ENCODE measurements at places on chromosomes 16 and 17. TPM values are rescaled to one million over a fixed set of nuclear protein-coding genes. Genes with fewer than 3 reads are reported as not detected.
A peak's percentile ranks its signal among the peaks of the same experiment; 100 is the strongest.

- peaks cover 23% of the 10 kb centered on the region for H3K4me1 ChIP-seq
- no peaks in the 10 kb centered on the region for H3K27me3 ChIP-seq
- H3K27ac ChIP-seq: no peak overlapping the region
- H3K4me3 ChIP-seq: no peak overlapping the region
- DNase-seq: no peak
- H3K36me3 ChIP-seq: no peaks in the 10 kb centered on the region
These were observed 13.6 kb upstream of the DNASE1 start for GRCh38 chr16:3640632-3641501.

DNA sequence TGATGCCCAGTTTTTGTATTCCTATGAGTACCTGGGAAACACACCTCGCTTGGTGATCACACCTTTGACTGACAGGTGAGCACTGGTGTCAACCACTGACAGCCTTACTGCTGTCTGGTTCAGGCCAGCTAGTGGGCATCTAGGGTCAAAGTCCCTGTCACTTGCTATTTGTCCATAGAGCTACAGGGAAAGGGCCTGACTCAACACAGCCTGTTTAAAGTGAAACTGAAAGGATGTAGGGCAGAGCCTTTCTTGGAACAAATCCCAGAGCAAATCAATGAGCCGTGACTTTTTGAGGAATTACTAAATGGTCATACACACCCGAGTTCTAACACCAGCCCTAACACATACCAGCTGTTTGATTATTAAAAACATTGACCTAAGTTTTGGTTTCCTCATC lies 106.8 kb downstream of the DNAH9 start:
- H3K4me1 ChIP-seq: no peaks in the 10 kb centered on the region
- no peak overlapping the region for H3K27ac ChIP-seq
- DNase-seq: no peak
- no peaks in the 10 kb centered on the region for H3K36me3 ChIP-seq
- peaks cover 1% of the 10 kb centered on the region for H3K27me3 ChIP-seq

Gene CMC2
- 112 TPM for total RNA-seq

DNA sequence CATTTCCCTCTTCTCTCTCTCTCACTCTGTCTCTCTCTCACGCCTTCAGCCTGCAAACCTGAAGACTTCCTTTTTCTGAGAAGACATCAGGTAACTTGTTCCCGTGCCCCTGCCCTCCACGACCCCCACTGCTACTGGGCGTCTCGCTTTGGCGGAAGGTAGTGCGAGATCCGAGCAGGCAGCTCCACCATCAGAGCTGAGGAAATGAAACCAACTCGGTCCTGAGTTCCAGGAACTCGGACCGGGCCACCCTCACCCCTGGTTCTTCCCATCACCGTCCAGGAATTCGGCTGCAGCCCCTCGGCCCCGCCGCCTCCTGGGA lies 585 bp downstream of the MLKL start:
- peaks cover 65% of the 10 kb centered on the region for H3K4me1 ChIP-seq
- peak overlapping the region; percentile 96 for H3K27ac ChIP-seq
- H3K27me3 ChIP-seq: no peaks in the 10 kb centered on the region
- peak; percentile 43 for DNase-seq

- no peak for DNase-seq
- peaks cover 2% of the 10 kb centered on the region for H3K4me1 ChIP-seq
- peaks cover 1% of the 10 kb centered on the region for H3K36me3 ChIP-seq
- no peak overlapping the region for H3K4me3 ChIP-seq
These were observed 26.4 kb downstream of the MLYCD start for GRCh38 chr16:83925095-83925905.

DNA sequence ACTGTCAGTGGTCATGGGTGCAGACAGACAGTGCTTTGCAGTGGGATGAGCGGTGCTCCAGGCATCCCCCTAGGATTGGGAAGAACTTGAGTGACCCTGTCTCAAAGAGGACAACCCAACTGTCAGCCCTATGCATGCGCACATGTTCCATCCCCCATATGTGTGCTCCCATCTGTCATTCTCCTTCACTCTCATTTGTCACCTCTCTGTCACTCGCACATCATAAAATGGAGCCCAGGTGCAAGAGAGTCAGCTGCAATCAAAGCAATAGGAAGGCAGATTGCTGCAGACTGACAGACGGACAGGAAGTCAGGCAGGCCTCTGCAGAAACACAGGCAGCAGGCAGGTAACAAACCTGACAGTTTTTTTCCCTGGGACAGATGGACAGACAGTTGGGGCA lies 101.8 kb upstream of the CCL1 start:
- no peak overlapping the region for H3K27ac ChIP-seq
- no peaks in the 10 kb centered on the region for H3K4me1 ChIP-seq
- no peak for DNase-seq
- peaks cover 18% of the 10 kb centered on the region for H3K27me3 ChIP-seq
- H3K4me3 ChIP-seq: no peak overlapping the region

Data from activated naive CD4-positive, alpha-beta T cell treated with anti-CD3 and anti-CD28 coated beads for 36 hours (primary cell).